ENCODE measurements at places on chromosomes 5 and 9.

DNA sequence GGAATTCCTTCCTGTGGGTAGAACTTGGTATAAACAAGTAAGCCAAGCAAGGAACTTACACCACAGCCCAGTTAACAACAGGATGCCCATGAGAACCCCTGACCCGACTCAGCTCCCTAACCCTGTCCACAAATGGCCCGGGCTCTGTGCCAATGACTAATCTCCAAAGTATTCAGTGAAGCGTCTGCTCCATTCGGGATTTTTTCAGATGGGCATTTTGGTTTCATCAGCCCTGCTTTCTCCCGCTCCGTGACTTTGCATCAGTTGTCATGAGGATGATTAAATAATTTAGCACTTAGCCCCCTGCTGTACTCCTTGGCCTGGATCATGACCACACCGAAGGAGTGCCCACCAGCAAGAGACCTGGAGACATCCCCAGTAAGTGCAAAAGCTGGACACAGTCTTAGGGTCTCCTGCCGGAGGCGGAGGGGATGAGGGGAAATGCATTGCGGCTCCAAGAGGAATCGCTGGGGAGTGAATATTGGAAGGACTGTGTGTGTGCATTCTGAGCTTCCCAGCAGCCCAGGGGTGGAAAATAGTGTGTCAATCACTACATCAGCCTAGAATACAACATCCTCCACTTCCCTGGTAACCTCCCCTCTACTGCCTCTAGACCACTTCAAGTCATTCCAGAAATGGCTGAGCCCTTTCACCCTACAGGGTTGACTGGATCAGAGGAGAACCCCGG is 41.4 kb upstream of the DNAH5 start:
- DNase-seq: no peak

DNA sequence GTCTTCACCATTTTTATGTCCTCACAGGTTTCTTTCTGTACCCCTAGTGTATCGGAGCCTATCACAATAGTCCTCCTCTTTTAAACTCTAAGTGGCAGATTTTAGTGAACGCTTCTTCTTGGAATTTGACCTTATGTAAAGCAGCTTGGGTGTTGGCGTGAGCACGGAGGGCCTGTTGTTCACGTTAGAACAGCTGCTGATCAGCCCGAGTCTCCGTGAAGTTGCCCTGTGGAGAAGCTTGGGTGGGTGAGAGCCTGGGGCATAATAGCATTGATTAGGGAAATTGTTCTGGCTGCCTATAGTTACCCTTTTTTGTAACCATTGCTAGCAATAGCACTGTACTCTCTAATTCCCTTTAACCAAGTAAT is 167.0 kb upstream of the OTULINL start:
- DNase-seq: peak; percentile 40

DNA sequence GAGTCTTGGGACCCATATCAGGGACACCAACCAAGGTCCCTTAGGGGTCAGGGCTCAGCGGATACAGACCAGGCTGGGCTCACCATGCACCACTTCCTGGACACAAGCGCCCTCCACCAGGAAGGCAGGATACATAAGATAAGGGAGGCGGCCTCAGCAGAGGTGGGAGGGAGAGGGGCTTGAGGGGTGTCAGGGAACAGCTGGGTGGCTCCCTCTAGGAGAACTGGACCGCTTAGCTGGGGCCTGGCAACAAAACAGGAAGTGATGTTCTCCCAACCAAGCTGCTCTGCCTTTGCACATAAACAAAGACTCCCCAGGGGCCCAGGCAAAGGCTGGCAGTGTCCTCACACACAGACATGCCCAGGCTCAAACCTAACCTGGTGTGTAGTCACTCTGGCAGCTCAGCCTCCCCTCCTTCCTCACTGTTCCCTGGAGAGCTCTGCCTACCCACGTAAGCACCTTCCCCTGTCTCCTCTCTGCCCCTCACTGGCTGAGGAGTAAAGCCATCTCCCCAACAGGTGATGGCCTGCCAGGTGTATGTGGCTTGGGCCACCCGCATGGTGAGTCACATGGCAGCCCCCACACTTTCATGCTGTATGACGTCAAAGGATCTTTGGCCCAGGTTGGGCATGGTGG is 5.8 kb upstream of the BICD2 start:
- DNase-seq: no peak

GRCh38 chr5:10801931-10802666 is 41.1 kb upstream of the DAP start:
- DNase-seq: no peak

GRCh38 chr9:19252174-19252884 is 21.8 kb downstream of the DENND4C start:
- no peak for DNase-seq

DNA sequence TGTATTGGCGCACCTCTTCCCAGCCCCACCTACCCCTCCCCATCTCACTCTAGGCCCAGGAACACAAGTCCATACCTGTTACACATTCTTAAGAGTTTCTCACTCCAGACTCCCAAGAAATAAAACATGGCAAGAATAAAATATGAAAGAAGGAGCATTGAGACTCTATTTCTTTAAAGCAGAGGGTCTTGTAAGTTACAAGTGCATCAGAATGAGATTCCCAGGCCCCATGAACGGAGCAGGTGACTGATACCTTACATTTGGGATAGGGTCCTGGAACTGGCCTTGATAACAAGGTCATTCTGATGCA is 5.7 kb downstream of the EGR1 start:
- no peak for DNase-seq

DNA sequence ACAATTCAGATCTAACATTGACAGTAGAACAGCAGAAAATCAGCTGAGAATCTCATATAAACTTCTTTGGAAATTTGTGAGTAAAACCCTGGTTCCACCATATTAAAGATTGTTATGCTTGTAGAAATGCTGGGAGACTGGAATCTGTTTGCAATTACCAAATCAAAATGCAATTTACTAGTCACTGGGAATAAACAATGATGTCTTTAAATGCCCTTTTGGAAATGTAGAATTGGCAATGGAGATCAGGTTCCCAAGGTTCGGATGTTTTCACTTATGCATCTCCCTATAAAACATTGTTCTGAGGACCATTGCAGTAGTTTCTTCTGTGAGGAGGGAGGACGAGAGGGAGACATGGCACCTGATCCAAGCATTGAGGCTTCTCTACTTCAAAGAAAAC is 384.4 kb downstream of the TMEM167A start:
- DNase-seq: no peak

DNA sequence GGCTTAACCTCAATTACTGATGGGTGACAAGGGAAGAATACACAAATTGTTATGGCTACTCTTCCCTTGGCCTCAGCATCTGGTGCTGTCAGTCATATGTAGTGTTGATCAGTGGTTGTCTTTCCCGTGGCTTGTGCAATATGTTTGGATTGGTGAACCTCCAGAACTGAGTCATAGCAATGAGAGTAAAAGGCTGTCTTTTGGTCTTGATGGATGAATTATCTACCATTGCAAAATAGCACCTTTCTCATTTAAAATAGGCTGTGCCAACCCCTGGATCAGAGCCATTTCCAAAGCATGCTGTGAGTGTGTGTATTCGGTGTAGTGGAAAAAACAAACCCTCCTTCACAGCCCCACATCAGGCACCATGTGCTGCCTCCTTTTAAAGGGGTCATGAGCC is 14.6 kb upstream of the F2R start:
- no peak for DNase-seq

- no peak for DNase-seq
Measured at GRCh38 chr5:52758014-52758413, 29.7 kb upstream of the ITGA1 start.

GRCh38 chr9:114472765-114473446 is 32.4 kb downstream of the WHRN start:
- no peak for DNase-seq

DNA sequence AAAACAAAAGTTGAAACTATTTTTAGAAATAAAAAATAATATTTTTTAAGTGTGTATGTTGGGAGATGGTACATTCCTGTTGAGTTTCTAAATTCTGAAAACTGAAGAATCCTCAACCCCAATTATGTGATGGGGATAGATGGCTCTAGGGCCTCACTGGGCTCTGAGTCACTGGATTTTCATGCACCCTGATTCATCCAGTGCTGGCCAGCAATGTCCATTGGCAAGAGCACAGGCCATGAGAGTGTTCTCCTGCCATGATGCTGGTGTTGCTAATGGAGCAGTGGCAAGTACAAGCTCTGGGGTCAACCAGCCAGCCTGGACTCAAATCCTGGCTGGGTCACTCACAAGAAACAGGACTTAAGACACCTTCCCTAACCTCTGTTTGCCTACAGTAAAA is 23.3 kb downstream of the SMIM23 start:
- no peak for DNase-seq

DNA sequence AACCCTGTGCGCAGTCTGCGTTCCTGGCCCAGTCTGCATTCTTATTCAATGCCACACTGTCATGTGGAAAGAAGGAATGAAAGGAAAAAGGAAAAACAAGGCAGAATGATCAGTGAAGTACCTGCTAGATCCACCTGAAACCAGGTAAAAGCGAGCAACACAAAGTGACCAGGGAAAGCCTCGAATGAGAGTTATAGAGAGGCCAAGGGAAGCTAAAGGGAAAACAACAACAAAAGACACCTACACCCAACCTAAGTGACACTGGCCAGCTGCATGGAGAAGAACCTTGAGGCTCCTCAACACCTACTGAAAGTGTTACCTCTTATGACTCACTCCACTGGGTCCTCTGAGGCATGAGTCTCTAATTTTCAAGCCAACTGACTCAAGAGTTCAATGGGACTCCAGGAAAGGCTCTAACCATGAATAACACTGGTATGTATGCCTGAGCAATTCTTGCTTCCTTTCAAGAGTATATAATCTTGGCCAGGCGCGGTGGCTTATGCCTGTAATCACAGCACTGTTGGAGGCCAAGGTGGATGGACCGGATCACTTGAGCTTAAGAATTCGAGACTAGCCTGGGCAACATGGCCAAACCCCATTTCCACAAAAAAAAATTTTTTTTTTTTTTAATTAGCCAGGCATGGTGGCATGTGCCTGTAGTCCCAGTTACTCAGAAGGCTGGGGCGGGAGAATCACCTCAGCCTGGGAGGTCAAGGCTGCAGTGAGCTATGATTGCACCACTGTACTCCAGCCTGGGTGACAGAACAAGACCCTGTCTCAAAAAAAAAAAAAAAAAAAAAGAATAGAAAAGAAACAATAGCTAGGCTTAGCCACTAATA is 29.0 kb downstream of the MTMR12 start:
- no peak for DNase-seq

GRCh38 chr5:15787681-15788080 is 287.7 kb downstream of the FBXL7 start:
- no peak for DNase-seq

DNA sequence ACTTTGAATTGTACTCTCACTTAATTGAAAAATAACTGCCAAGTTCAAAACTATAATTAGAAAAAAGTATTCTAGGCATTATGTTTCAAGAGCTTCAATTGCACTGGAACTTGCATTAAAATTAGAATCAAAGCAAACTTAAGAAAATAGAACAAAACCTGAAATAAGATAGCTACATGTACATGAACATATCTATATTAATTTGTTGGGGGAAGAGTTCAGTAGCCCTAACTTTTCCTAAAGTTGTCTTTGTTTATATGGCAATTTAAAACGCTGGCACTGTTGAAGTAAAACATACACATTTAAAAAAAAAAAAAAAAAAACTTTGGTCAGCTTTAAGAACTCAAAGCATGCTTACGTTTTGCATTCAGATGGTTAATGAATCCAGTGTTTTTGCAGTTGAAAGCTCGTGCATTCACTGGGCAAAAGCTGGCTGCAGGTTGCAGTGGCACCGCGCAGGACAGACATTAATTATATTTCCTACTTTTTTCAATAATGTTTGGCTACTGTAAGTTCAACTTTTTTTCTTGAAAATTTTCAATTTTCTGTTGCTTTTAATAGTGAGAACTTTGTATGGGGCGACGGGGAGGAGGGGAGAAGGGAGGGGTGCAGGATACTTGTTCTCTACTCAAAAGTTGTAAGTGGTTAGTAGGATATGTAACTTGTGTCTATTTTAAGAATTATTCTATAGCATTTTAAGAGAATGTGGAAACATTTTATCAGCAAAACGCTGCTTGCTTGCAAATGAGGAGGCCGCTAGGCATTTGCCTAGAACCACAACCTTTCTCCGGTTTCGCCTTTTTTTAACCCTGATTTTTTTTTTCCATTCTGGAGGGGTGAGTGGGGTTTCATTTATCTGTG is 3.9 kb downstream of the NR2F1 start:
- DNase-seq: no peak

DNA sequence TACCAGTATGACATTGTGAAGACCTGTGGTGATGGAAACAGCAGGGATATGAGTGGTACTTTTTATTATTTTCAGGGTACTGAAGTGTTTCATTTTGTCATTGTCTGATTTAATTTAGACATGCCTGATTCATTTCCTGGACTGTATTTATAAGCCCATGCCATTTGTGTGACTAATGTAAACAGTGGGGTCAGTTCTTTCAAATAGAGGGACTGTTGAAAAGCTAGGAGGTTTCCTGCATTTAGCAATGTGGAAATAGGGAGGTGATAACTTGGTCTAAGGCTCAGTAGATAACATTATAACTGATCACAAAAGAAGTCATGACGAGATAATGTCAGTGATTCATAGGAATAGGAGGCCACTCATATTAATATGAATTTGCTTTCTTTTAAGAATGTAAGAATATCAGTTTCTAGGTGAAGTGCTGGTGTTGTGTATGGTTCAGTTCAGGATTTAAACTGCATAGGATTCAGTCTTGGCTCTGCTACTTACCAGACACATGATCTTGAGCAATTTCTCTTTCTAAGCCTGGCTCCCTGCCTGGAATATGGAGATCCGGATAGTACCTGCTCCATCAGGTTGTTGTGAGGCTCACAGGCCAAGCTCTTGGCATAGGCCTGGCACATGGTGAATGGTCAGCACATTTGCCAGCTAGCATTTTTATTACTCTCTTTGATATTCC is 7.5 kb downstream of the RASGRF2 start:
- peak; percentile 46 for DNase-seq
